Stimulated activated CD4-positive, alpha-beta T cell treated with anti-CD3 and anti-CD28 coated beads, Interleukin-4, amount 100 ng/mL, for 48 hours (primary cell): ENCODE measurements at places on chromosomes 5 and 9.

GRCh38 chr5:56684159-56684558 is 131.2 kb upstream of the MAP3K1 start:
- DNase-seq, result no peak

DNA sequence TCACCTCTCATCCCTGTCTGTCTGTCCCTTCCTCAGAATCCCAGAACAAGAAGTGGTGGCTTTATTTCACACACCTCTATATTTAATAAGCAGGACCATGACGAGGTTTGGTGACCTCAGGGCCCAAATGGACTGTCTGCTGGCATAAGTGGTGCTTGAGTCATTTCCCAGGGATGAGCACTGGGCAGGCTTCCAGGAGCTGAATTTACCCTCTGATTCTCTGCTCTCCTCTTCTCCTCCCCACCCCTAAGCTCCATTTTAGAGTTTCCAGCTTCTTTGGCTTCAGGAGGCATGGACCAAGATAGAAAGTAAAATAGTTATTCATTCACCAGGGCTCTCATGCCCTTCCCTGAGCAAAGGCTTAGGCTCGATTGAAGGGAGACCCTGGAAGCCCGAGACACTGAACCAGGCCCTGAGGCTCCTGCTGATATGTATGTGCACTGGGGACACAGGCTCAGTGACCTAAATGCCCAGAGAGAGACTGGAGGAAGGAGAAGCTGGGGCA is 69.1 kb downstream of the PPARGC1B start:
- DNase-seq, result no peak

DNA sequence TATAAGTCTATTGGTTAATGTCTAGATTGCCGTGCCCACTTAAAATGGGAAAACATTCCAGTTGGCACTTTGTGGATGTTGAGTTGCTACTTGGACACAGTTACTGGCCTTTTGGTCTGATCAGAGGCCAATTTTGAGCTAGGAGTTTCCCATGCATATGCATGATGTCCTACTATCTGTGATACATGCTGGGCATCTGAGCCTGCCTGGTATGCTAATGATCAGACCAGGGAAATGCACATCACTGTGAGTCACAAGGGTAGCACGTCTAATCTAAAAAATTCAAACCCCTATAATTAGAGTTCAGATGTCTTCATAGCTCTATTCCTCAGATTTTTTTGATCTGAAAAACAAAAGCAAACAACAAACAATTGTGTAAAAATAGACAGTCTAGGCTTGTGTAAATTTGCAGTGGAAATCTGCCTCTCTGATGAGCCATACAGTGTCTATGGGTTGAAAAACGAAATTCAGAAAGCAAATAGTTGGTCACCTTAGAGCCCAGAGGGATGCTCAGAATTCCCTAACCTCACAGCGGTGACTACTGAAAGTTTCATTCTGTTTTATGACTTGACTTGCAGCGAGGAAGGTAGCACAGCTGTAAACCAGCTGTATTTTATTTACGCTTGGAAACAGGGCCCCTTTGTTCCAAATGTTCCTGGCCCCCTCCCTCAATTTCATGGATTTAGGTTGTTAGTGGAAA is 37.3 kb downstream of the PALM2AKAP2 start:
- no peak for DNase-seq

DNA sequence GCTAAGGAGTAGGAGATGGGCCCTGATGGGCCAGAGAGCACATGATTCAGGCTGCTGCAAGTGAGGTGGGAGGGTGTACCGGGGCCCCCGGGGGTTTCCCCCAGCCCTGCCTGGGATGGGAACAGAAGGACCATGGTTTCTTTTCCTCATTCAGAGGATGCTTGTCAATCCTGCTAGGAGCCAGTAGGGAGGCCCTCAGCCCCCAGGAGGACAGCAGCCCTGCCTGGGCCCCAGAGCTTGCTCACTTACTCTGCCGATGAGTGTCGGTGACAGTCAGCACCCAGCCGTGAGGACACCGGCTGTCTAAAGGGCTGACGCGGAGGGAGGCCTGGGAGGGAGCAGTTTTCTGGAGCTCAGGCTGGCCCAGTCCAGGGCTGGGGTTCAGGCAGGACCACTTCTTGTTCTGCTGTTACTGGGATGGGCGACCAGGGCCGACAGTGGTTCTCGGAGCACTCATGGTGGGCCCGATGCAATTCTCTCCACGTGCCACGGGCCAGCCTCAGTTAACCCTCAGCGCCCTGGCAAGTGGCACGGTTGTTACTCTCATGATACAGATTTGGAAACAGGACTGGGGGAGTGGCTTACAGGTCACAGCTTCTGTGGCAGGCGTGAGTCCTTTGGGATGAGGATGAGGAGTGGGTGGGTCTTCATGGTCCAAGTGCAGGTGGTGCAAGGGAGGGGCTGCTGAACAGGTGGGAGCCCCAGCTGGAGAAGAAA is 1.8 kb downstream of the ARRDC1 start:
- DNase-seq, result no peak

GRCh38 chr9:278651-279050 is 64.0 kb downstream of the DOCK8 start:
- peak; percentile 42 for DNase-seq

DNA sequence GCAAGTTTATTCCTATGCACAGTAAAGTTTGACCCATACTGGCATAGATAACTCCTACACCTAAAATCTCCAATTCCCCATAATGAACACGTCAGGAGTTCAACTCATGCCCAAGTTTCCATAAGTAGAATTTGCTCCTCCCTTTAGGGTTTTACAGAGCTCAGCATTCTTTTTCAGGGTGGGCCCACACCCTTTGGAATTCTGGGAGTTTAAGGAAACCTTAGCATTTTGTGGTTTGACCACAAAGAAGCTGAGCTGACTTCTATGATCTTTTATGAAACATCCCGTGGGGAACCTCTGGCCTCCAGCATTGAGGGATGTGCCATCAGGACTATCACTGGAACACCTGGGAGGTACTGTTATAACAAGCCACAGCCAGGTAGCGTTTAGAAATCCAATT is 220.6 kb upstream of the MAP3K1 start:
- DNase-seq, result no peak

- peak; percentile 81 for DNase-seq
Measured at GRCh38 chr5:177351392-177352329, at the start of gene LMAN2. TSS of gene LMAN2 (minus strand) at chr5:177351668. CDS start at chr5:177351647, 21 bp downstream.

DNA sequence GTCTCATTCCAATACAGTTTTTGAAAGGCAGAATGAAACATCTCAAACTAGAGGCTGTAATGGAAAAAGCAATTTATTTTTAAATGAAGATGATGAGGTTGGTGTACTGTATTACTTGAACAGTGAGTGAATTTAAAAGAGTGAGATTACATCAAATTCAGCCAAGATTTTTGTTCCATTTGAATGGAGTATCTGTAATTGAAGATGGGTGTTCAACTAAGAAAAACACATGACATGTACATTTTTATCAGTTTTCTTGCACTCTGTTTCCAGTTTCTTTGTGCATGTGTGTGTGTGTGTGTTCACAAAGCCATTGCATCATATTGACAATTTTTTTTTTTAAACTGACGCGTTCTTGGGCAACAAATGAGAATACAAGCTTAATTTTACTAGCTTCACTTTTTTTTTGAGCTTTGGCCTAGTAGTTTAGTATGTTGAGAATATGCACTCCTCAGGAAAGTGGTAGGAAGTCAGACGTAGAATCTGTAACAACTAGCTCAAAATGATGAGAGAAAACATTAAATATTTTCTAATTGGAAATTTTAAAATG is 243.5 kb downstream of the MAST4 start:
- DNase-seq, result no peak

- DNase-seq, result no peak
Measured at GRCh38 chr9:108443019-108443633, 412.7 kb downstream of the ACTL7B start.
